ENCODE measurements at places on chromosomes 5 and 9.

DNA sequence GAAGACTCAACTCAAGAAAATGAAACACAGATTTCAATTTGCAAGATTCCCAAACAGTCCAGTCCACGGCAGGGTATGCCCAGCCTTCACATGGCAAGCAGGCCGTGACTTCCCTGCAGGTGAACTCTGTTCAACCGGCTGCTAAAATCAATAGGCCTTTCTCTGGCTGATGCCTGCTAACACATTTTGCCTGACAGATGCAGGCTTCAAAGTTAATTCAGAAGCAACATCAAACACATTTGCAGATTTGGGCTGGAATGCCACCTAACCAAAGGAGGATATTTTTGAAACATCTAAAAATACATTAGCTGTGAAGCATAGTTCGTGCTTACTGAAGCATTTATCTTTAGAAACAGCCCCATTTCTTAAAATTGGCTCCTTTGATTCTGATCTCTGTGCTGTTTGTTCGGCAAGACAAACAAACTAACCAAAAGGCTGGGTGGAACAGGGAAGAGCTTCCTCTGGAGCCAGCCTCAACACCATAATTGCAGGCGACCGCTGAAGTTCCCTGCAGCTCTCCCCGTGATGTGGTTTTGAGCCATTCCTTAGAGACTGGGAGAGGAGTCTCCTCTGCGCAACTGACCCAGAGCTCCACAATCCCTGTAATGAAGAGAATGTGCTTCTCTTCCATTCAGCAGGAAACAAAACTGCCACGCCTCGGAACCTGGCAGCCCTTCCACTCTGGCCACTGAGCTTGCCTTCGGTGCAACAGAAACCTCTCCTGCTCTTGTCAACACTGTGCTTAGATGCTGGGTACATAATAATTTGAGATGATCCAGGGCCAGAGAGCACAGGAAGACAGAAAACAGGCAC, 126.5 kb downstream of the MYO10 start:
- no peak for DNase-seq

DNA sequence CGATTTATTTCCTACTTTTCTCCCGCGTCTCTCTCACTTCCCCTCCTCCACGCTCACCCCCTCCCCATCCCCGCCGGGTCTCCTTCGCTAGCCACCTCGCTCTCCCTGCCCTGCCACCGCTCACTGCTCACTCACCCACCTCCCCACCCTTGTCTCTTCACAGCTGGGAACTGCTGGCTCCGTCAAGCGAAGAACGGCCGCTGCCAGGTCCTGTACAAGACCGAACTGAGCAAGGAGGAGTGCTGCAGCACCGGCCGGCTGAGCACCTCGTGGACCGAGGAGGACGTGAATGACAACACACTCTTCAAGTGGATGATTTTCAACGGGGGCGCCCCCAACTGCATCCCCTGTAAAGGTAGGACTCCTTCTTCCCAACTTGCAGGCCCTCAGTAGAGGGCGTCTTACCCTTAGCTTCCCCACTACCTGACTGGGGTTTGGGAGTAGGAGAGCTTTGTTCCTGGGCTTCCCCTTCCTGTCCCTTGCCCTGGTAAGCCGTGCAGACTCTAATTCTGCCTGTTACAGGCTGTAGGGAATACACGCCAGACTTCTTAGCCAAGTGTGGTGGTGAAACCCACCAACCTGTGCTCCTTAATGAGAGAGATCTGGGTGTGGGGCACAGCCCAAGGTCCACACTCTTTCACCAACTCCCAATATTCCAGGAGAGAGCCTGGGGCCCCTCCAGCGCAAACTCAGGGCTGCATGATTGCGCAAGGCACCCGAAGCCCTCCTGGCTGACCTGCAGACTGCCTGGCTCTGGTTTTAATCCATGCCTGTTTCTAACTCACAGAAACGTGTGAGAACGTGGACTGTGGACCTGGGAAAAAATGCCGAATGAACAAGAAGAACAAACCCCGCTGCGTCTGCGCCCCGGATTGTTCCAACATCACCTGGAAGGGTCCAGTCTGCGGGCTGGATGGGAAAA, 2.5 kb downstream of the FST start:
- DNase-seq: no peak

- DNase-seq: no peak
These were observed 9.4 kb upstream of the CD180 start for GRCh38 chr5:67205981-67206380.

DNA sequence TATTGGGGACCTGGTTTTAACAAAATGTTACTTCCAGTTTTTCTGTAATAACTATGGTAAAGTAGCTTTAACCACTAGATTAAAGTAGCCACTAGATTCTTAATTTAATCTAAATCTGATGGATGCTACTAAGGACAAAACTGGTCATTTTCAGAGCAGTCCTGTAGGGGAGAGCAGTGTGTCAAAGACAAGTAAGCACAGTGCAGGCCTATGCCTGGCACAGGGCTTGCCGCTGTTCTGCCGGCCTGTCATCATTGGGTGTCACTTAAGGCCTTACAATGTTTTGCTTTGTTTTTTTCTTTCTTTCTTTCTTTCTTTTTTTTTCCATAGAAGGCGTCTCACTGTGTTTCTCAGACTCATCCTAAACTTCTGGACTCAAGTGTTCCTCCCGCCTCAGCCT, 53.0 kb upstream of the NXNL2 start:
- no peak for DNase-seq

GRCh38 chr9:127081250-127082185, 40.9 kb downstream of the ANGPTL2 start:
- DNase-seq: no peak

DNA sequence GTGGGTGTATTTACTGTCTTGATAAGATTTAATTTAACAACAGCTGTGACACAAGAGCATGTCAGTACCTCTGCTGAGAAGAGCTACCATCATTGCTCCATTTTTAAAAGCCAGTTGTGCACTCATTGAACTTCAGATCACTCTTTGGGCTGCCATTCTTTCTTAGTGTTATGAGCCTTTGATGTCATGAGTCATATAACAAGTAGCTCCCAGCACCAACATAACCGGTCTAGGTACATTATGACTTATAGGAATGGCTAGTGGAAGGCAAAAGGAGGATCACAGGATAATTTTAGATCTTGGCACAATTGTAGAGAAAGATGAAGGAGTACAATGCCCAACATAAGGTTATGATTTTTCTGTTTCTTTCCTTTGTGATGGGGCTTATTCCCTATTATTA, 170.8 kb upstream of the FBN2 start:
- DNase-seq: no peak

GRCh38 chr5:159759791-159760290, 156.4 kb upstream of the ADRA1B start:
- no peak for DNase-seq

DNA sequence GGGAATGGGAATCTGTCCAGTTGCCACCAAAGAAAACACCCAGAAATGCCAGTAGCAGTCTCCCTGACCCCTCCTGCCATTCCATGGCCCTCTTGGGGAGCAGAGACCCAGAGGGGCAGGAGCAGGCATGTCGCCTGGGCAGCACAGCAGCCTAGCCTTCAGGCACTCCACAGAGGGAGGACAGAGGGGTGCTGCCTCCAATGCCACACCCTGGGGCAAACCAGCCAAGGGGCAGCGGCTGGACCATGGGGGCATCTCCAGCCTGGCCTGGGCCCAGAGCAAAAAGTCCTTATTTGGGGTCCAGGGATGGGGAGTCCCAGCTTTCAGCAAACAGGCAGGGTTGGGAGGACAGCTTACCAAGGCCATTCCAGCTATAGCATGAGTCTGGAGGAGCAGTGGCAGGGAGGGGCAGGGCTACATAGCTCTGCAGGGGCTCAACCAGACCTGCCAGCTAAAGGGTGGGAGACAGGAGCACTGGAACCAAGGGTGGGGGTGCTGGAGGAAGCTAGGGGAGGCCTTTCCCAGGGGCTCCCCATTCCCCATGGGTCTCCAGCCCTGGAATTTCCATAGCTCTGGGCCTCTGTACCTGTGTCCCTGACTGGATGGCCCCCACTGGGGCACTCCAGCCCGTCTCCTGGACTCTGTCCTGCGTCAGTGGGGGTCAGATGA, 6.7 kb downstream of the BRD3 start:
- DNase-seq: no peak

- no peak for DNase-seq
These were observed 72.2 kb downstream of the COL15A1 start for GRCh38 chr9:99015890-99016289.

- no peak for DNase-seq
These were observed 118.9 kb downstream of the TRIO start for GRCh38 chr5:14261856-14262611.

DNA sequence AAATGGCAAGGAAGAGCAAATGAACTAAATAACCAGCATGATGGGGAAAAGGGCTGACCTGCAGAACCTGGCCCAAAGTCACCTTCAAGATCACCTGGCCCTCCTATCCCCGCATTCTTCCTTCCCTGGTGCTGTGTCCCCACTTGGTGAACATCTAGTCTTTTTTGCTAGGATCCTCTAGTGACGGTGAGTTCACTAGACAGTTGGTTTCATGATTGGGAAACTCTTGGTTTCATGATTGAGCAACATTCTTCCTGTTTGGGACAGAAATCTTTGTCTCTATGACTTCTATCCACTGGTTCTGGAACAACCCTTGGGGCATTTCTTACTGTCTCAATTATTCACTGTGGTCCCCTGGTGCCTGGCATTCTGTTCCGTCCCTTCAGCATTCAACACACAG, 50.2 kb upstream of the DAB2IP start:
- no peak for DNase-seq

GRCh38 chr5:127425037-127425436, 92.4 kb upstream of the PRRC1 start:
- DNase-seq: no peak

Measured in NCI-H460 (cell line).